CD4-positive, alpha-beta T cell (primary cell): ENCODE measurements at places on chromosomes 12 and 14.

- H3K27ac ChIP-seq = no peak overlapping the region
- no peaks in the 10 kb centered on the region for H3K36me3 ChIP-seq
- H3K4me3 ChIP-seq = no peak overlapping the region
- no peak for DNase-seq
- peaks cover 26% of the 10 kb centered on the region for H3K27me3 ChIP-seq
Measured at GRCh38 chr14:100900837-100901390, 2.6 kb downstream of the RTL1 start.

- H3K27me3 ChIP-seq = no peaks in the 10 kb centered on the region
- DNase-seq = no peak
- H3K4me3 ChIP-seq = no peak overlapping the region
- H3K36me3 ChIP-seq = peaks cover 78% of the 10 kb centered on the region
- H3K27ac ChIP-seq = no peak overlapping the region
Measured at GRCh38 chr14:70670992-70671651, 29.4 kb downstream of the TTC9 start.

- DNase-seq = no peak
- H3K4me3 ChIP-seq = no peak overlapping the region
- no peaks in the 10 kb centered on the region for H3K4me1 ChIP-seq
- no peak overlapping the region for H3K27ac ChIP-seq
- H3K27me3 ChIP-seq = no peaks in the 10 kb centered on the region
- peaks cover 29% of the 10 kb centered on the region for H3K36me3 ChIP-seq
Measured at GRCh38 chr12:92802906-92803305, 100.1 kb downstream of the PLEKHG7 start.

- H3K27me3 ChIP-seq = no peaks in the 10 kb centered on the region
- H3K36me3 ChIP-seq = no peaks in the 10 kb centered on the region
- H3K27ac ChIP-seq = no peak overlapping the region
- no peak overlapping the region for H3K4me3 ChIP-seq
Measured at GRCh38 chr12:2256915-2257314, 204.1 kb downstream of the CACNA1C start.

DNA sequence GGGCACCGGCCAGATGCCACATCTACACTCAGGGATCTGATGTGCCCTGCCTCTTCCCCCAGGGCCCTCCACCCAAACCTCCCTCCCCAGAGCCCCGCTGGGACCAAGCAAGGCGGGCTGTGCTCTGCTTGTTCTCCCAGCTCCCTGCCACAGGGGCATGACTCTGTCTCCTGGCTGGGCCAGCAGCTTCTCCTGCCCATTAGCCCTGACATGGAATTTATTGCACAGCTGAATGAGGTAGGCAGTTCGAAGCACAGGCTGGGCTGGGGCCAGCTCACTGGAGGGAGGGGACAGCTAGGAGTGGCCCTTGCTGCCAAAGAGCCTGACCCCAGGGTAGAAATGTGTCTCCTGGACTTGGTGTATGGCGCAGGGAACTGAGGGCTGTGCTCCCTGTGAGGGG lies 42.4 kb downstream of the ARL6IP4 start:
- no peak overlapping the region for H3K4me3 ChIP-seq
- no peak overlapping the region for H3K27ac ChIP-seq
- peaks cover 16% of the 10 kb centered on the region for H3K36me3 ChIP-seq
- H3K4me1 ChIP-seq = peaks cover 5% of the 10 kb centered on the region

GRCh38 chr12:118034429-118035189 lies 18.1 kb downstream of the RFC5 start:
- DNase-seq = no peak
- H3K4me3 ChIP-seq = no peak overlapping the region
- peaks cover 69% of the 10 kb centered on the region for H3K36me3 ChIP-seq
- H3K4me1 ChIP-seq = no peaks in the 10 kb centered on the region
- H3K27ac ChIP-seq = no peak overlapping the region

DNA sequence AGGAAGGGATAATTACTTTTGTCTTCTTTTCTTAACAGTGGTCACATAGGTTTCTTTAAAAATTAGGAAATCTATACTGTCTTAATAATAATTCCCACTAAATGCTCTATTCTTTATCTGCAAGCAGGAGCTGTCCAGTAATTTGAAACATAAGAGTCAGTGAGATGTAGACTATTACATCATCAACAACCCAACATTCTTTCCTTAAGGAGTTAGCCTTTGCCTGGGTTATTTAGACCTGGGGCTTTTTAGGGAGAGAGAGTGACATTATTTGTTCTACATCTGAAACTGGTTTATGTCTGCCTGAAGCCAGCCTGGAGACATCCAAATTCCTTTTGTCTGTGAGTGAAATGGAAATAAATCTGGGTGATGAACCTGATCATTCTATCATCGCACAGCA lies 294.4 kb downstream of the TMTC2 start:
- no peak overlapping the region for H3K4me3 ChIP-seq
- no peak for DNase-seq
- H3K36me3 ChIP-seq = no peaks in the 10 kb centered on the region
- no peaks in the 10 kb centered on the region for H3K4me1 ChIP-seq
- no peaks in the 10 kb centered on the region for H3K27me3 ChIP-seq
- no peak overlapping the region for H3K27ac ChIP-seq

DNA sequence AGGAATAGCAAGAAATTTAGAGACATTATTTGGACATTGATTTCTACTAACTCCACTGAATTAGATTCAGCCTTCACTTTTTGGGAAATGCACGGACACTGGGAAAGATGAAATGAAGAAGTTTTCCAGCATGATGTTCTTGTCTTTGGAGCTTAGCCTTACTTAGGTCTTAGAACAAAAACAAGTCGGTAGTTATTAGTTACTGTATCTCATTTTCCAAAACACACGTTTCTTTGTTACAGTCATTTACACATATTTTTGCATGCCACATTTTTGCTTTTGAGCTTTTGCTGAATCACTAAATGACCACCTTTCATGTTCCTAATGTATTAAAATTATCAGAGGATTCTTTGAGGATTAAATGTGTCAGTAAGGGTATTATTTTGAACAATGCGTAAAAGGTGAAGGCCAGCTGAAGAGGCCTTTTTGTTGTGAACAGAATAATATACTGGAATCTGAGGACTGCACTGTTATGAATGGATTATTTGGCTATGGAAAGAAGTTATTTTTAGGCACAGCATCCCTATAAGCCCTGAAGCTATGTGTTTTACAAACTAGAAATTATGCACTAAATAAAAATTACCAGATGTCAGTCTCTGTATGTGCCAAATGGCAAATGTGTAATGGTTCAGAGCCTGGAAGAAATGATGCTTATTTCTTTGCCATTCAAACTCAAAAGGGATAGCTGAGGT lies 138.2 kb downstream of the SRGAP1 start:
- no peaks in the 10 kb centered on the region for H3K4me1 ChIP-seq
- H3K27ac ChIP-seq = no peak overlapping the region
- H3K36me3 ChIP-seq = no peaks in the 10 kb centered on the region
- no peak for DNase-seq

- H3K4me1 ChIP-seq = no peaks in the 10 kb centered on the region
- no peak overlapping the region for H3K27ac ChIP-seq
- no peaks in the 10 kb centered on the region for H3K36me3 ChIP-seq
- H3K27me3 ChIP-seq = no peaks in the 10 kb centered on the region
Measured at GRCh38 chr14:23206422-23207145, 23.1 kb upstream of the SLC7A8 start.

- H3K36me3 ChIP-seq = no peaks in the 10 kb centered on the region
- peak overlapping the region; percentile 98 for H3K4me3 ChIP-seq
- H3K27me3 ChIP-seq = no peaks in the 10 kb centered on the region
- peak overlapping the region; percentile 96 for H3K27ac ChIP-seq
- DNase-seq = peak; percentile 29
Measured at GRCh38 chr12:68611094-68611805, 551 bp downstream of the RAP1B start.

GRCh38 chr12:34305176-34305575 lies 282.9 kb downstream of the ALG10 start:
- H3K36me3 ChIP-seq = no peaks in the 10 kb centered on the region
- no peaks in the 10 kb centered on the region for H3K27me3 ChIP-seq
- H3K4me3 ChIP-seq = no peak overlapping the region
- no peaks in the 10 kb centered on the region for H3K4me1 ChIP-seq
- DNase-seq = no peak

DNA sequence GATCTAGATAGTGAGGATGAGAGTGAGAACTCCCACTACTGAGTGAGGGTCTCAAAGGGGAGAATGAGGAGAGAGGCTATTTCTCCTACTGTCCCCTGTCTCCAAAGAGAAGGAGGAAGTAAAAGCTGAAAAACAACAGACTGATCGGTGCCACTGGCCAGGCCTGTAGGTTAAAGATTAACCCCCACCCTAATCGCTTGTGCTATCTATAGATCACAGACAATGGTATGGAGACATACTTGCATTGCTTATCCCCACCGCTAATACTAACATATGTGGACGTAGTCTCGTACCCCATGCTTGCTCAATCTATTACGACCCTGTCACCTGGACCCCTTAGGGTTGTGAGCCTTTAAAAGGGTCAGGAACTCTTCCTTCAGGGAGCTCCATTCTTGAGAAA lies 777.9 kb upstream of the TMEM132C start:
- H3K4me1 ChIP-seq = no peaks in the 10 kb centered on the region
- H3K27ac ChIP-seq = no peak overlapping the region
- no peak overlapping the region for H3K4me3 ChIP-seq
- H3K27me3 ChIP-seq = no peaks in the 10 kb centered on the region
- no peak for DNase-seq

GRCh38 chr14:56199982-56200577 lies 81.9 kb downstream of the PELI2 start:
- no peak overlapping the region for H3K27ac ChIP-seq
- peaks cover 8% of the 10 kb centered on the region for H3K4me1 ChIP-seq
- H3K36me3 ChIP-seq = no peaks in the 10 kb centered on the region
- no peak for DNase-seq
- no peaks in the 10 kb centered on the region for H3K27me3 ChIP-seq
